ENCODE measurements at places on chromosomes 3 and 15. TPM values are rescaled to one million over a fixed set of nuclear protein-coding genes. Genes with fewer than 3 reads are reported as not detected.

DNA sequence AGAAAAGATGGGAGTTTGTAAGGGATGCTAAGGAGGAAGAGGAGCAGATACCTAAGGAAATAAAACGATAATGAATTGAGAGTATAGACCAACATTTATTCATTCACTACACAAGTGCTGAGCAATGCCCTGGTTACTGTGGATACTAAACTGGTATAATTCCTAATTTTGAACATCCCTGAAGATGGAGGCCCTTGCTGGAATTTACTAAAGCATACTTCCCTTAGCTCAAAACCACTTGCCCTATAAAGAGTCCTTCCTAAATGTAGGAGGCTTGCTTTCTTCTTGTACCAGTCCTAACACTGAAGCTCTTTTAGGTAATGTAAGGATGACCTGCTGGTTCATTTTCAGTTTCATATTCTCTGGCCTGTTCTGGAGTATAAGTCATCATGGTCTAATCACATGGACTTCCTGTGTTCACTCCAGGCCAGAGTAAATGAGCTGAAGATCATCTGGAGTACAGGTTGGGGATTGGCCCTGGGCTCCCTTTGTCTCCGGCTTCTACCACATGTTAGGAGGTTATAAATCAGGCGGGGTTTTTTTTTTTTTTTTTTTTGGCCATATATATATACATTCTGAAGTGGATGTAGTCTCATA is 40.1 kb upstream of the MTMR10 start:
- H3K27me3 ChIP-seq = no peaks in the 10 kb centered on the region
- no peak overlapping the region for H3K27ac ChIP-seq
- no peaks in the 10 kb centered on the region for H3K4me1 ChIP-seq
- no peaks in the 10 kb centered on the region for H3K36me3 ChIP-seq

GRCh38 chr15:60605879-60606307 is 127.0 kb upstream of the ICE2 start:
- no peaks in the 10 kb centered on the region for H3K36me3 ChIP-seq
- H3K4me3 ChIP-seq = peak overlapping the region; percentile 51
- no peak for DNase-seq
- no peak overlapping the region for H3K27ac ChIP-seq

DNA sequence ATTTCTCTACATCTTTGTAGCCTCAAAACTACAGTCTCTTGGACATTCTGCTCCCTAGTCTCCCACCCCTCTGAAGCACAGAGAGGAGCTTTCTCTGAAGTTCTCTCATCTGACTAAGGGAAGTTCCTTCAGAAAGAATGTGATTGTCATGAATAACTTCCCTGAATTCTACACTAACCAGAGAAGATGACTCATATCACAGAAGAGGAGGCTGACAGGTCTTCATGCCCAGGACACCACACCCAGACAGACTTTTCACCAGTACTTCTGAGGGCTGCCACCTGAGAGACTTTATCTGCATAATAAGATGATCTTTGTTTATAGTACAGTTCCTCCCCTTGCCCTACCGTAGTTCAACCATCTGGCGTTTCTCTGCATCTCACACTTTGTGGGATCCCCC is 52.8 kb downstream of the CDIN1 start:
- H3K27me3 ChIP-seq = no peaks in the 10 kb centered on the region
- no peak for DNase-seq
- H3K27ac ChIP-seq = no peak overlapping the region
- H3K36me3 ChIP-seq = no peaks in the 10 kb centered on the region

- no peak for DNase-seq
- H3K36me3 ChIP-seq = no peaks in the 10 kb centered on the region
- H3K4me3 ChIP-seq = no peak overlapping the region
- peak overlapping the region; percentile 51 for H3K27ac ChIP-seq
These were observed 130.2 kb upstream of the UMPS start for GRCh38 chr3:124599779-124600693.

The CRABP1 gene
- total RNA-seq = 5.1 TPM

GRCh38 chr3:179929091-179929529 is 107.6 kb downstream of the PEX5L start:
- H3K27me3 ChIP-seq = no peaks in the 10 kb centered on the region
- H3K4me3 ChIP-seq = no peak overlapping the region
- H3K4me1 ChIP-seq = no peaks in the 10 kb centered on the region
- H3K36me3 ChIP-seq = no peaks in the 10 kb centered on the region

DNA sequence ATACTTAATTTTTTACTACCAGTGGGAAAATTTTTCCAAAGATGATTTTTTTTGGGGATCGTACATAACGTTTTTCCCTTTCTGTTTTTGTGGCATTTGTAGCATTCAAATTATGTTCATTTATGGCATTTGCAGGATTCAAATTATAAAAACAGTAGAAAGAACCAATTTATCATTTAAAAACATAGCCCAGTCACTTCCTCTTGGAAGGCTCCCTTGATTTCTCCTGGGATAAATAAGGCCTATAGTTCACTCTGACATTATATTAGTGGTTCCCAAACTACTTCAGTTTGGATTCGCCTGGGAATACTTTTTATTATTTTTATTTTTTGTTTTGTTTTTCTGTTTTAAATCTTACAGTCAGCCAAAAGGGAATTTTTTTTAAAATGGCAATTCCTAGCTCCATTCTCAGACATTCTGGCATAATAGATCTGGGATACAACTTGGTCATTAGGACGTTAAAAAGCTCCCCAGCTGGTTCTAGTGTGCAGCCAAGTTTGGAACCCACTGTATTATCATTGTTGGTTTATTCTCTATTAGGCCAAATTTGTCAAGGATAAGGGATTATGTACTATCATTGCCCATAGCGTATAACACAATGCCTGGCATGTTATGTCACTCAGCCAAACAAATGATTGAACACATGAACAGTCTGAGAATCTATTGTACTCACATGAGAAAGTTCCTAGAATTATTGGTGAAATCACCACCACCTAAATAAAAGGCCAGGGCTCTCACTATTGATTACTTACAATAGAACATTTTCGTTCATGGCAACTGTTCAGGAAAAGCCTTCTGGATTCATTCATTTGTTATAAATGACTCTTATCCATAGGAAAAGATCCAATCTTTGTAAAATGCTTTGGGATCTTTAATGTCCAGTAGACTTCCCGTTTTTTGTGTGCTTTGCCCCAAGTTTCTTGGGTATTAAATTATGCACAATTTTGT is 28.9 kb downstream of the RARB start:
- no peak for DNase-seq
- H3K27me3 ChIP-seq = no peaks in the 10 kb centered on the region
- peak overlapping the region; percentile 12 for H3K27ac ChIP-seq

DNA sequence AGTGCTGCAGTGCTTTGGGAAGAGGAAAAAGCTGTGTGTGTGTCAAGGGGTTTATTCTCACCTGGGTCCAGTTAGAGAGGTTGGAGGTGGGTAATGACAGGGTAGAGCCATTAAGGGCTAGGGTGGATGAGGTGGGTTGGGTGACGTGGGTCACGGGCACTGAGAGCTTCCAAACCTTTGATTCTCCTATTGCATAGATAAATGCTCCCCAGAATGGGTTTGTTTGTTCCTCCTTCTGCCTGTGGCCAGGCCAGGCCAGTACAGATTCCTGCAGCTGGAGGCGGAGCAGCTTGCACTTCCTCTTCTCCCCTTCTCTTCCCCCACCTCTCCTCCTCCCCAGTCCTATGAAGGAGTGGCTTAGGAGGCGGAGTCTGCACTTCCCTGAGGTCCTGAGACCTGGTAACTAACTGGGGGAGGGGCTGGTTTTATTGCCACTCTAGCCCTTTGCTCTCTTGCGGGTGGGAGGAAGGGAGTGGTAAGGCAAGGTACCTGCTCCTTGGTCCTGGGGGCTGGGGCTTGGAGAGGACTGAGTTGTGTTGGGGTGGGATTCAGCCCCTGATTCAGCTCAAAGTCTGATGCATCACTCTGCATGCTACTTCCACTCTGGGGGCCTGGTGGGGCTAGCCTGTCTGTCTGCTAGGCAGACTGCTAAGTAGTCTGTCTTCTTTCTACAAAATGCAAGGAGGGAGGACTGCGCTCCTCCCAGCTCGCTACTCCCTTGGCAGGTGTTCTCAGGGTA is 3.5 kb downstream of the SPINT1 start:
- no peak overlapping the region for H3K27ac ChIP-seq
- no peaks in the 10 kb centered on the region for H3K36me3 ChIP-seq
- peaks cover 14% of the 10 kb centered on the region for H3K4me1 ChIP-seq
- peaks cover 5% of the 10 kb centered on the region for H3K27me3 ChIP-seq
- DNase-seq = no peak
- H3K4me3 ChIP-seq = no peak overlapping the region

The CCR5 gene
- 0.95 TPM for total RNA-seq

The FOXL2 gene
- total RNA-seq = not detected

DNA sequence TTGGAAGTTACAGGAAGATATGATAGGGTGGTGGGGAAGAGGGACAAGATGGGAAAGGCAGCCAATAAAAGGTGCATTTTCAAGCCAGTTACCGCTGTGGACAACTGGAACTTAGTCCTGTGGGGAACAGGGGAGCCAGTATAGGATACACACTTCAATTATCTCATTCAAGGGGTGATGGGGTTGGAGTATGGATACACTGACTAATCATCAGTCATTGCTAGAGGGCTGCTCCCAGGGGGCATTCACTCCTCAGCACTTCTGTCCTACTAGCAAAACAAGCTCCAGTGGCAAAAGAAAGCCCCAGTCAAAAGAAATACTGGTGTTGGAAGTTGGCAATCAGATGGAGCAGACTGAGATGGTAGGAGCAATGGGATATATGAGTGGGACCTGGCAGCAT is 183.4 kb upstream of the GADL1 start:
- no peaks in the 10 kb centered on the region for H3K4me1 ChIP-seq
- no peaks in the 10 kb centered on the region for H3K27me3 ChIP-seq
- no peak overlapping the region for H3K27ac ChIP-seq
- H3K36me3 ChIP-seq = no peaks in the 10 kb centered on the region
- DNase-seq = no peak
- no peak overlapping the region for H3K4me3 ChIP-seq

The CIB2 gene
- 7.9 TPM for total RNA-seq

- no peaks in the 10 kb centered on the region for H3K4me1 ChIP-seq
- no peaks in the 10 kb centered on the region for H3K36me3 ChIP-seq
- no peak overlapping the region for H3K27ac ChIP-seq
- DNase-seq = no peak
These were observed 240.0 kb downstream of the MBNL1 start for GRCh38 chr3:152508705-152509104.

- no peaks in the 10 kb centered on the region for H3K27me3 ChIP-seq
- no peak overlapping the region for H3K4me3 ChIP-seq
- H3K27ac ChIP-seq = no peak overlapping the region
- H3K36me3 ChIP-seq = no peaks in the 10 kb centered on the region
- no peaks in the 10 kb centered on the region for H3K4me1 ChIP-seq
- no peak for DNase-seq
These were observed 21.9 kb downstream of the C3orf62 start for GRCh38 chr3:49255112-49255511.

Data from thoracic aorta (tissue), 2 donors.